ENCODE measurements at places on chromosomes 2 and 18.

DNA sequence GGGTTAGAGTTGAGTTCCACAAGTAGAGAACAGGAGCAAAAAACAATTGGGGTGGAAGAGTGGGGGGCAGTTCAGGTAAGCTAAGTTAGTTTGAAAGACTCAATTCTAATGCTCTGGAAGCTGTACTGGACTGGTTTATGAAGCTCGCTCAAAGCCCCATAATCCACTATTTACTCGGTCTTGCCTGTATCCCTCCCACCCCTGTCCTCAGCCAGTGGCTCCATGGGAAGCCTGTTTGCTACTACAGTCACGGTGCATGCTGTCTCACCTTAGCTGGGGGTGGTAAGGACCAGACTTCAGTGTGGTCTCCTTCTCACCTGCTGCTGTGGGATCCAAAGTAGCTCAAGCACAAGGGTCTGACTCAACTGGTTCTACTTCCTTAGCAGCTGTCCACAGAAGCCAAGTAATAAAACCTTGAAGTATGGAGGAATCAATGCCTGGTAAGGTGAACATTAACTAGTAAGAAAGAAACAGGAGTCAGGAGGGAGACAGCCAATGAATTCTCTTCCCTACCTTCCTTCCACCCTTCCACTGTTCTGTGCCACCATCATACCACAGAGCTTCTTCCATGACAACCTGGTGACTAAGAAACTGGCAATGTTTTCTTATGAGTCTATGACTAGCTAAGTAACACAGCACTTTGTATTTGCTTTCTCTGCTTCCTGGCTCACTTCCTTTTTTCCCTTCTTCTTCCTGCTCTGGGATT, 230.8 kb downstream of the SRBD1 start:
- no peak for DNase-seq

GRCh38 chr2:99066075-99066958, 75.2 kb upstream of the C2orf15 start:
- peak; percentile 67 for DNase-seq

GRCh38 chr2:232573771-232574435, 23.4 kb downstream of the EIF4E2 start:
- no peak for DNase-seq

DNA sequence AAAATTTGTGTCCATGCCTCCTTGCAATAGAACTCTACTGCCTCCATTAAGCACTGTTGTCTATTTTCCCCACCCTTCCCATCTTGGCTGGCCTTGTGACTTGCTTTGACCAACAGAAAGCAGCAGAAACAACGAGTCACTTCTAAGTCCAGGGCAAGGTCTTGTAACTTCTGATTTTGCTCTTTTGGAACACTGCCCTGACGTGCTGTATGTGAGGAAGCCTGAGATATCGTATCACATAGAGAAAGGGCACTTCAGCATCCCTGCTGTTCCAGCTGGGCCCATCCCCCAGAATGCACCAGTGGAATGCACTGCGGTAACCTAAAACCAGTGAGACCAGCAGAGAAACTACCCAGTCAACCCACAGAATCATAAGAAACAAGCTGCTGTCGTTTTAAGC, 28.1 kb downstream of the NCKAP1 start:
- DNase-seq: no peak

DNA sequence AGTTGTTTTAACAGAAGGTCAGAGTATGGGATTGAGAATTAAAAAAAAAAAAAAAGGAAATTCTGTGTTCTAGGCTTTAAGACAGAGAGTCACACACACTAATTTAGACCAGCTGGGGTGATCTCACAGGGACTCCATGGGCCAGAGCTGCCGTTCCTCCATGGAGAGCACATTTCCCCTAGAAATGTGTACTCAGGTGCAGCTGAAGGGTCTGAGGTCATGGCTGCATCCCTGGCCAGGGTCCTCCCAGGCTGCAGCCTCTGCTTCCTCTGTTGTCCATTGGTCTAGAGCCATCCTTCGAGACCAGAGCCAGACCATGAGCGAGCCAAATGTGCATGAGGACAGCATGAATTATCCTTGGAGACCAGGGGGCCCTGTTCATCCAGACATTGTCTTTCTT, 190.1 kb upstream of the TNP1 start:
- peak; percentile 78 for DNase-seq

- no peak for DNase-seq
Measured at GRCh38 chr18:51251625-51252024, 54.1 kb upstream of the MEX3C start.

DNA sequence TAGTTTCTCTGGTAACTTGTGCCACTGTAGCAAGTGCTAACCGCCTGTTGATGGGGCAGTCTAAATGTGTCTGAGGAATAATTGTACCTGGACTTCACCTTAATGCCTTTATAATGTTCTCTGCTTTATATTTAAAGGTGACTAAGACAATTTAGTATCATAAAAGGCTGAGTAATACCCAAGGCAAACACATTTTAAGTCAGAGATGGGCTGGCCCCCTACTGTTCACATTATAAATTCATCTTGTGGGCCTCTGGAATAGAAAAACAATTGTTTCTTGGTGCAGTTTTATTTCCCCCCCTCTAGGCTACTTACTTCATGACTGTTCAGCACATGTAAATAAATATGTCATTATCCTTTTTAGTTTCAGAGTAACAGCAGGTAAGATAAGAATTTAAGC, 559.3 kb upstream of the PIK3C3 start:
- DNase-seq: no peak

GRCh38 chr2:7525746-7526145, 608.5 kb downstream of the RNF144A start:
- DNase-seq: no peak

GRCh38 chr18:35485852-35486251, 11.9 kb downstream of the INO80C start:
- no peak for DNase-seq

DNA sequence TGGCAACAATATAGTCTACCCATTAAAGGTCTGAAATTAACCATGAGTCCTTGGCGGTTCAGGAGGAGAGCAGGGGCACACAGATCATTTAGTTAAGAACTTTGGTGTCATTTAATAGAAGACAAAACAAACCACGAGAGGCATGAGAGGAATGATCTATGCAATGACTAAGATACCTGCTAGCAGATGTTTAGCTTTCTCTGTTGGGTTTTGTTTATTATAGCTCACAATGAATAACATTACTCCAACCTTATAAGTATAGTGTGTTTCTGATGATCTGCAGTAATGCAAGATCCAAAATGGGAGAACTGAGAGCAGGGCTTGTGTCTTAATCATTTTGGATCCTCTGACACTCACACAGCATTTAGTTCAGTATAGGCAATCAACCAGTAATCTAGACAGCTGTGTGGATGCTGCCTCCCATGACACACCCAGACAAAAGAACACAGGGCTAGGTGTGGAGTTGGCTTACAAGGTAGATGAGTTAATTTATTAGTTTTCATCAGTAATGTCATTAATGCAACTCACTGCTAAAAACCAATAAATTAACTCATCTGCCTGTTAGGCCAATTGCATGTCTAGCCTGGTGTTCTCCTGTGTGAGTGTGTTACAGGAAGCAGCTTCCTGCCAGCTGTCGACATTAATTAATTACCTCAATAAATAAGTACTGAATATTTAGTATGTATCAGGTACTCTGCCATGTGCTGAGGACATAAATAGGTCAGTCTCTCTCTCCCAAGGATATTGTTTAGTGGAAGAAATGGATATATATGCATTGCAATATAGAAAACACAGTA, 92.3 kb downstream of the CLIP4 start:
- no peak for DNase-seq

- no peak for DNase-seq
Measured at GRCh38 chr2:60884800-60885199, 3.4 kb downstream of the REL start.

DNA sequence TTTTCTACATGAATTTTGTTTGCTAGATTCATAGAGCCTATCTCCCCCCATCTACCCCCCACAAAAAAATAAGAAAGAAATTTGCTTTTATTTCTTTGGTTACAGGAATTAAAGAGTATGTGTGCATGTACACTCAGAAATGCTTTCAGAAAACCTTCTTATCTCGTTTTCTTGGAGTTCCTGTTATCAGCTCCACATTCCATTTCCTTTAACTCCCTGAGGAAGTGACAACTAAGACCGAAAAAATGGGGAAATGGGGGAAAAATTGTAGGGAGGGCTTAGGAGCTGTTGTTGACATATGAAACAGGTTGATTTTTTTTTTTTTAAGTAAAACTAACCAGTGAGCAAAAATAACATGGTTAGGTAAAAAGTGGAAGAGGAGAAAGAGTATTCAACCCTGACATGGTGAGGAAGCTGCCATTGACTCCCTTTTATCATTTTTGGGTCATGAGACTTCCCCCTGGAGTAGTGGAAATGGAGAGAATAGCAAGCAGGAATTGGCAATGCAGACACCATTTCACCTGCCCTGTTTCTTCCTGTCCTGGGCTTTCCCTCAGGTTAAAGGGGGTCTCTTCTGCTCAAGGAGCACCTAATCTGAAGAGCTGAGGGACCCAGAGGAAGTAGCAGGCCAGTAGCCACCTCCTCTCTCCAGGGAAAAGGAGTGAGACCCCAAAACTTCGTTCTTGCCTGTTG, 93.5 kb downstream of the OSBPL6 start:
- no peak for DNase-seq

GRCh38 chr2:239149501-239149900, 251.3 kb downstream of the HDAC4 start:
- no peak for DNase-seq
